ENCODE measurements at places on chromosomes 12 and 14.

DNA sequence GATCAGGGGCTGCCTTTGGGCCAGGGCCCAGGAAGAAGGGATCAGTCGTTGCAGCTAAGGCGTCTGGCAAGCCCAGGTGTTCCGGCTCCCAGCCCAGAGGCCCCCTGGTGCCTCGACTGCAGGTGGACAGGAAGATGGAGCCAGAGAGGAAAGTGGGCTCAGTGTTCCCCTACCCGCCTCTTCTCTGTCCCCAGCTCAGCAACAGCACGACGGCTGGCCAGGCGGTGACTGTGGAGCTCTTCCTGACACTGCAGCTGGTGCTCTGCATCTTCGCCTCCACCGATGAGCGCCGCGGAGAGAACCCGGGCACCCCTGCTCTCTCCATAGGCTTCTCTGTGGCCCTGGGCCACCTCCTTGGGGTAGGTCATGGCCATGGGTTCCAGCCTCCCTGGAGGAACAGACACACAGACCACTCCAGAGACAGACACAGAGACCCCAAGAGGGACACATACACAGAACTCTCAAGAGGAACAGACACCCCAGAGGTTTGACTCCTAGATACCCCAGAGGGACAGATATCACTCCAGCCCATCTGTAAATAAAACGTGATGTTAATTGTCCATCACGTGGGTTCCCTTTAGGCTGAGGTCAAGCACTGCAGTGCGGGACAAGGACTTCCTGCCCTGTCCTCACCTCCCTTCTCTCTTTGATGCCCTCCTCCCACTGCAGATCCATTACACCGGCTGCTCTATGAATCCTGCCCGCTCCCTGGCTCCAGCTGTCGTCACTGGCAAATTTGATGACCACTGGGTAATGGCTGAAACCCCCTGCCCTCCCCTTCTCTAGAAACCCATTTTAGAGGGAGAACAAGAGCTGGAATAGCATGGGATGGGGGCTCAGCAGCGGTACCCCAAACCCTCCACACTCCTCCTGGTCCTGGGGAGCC lies 3.7 kb downstream of the AQP2 start:
- DNase-seq = no peak

DNA sequence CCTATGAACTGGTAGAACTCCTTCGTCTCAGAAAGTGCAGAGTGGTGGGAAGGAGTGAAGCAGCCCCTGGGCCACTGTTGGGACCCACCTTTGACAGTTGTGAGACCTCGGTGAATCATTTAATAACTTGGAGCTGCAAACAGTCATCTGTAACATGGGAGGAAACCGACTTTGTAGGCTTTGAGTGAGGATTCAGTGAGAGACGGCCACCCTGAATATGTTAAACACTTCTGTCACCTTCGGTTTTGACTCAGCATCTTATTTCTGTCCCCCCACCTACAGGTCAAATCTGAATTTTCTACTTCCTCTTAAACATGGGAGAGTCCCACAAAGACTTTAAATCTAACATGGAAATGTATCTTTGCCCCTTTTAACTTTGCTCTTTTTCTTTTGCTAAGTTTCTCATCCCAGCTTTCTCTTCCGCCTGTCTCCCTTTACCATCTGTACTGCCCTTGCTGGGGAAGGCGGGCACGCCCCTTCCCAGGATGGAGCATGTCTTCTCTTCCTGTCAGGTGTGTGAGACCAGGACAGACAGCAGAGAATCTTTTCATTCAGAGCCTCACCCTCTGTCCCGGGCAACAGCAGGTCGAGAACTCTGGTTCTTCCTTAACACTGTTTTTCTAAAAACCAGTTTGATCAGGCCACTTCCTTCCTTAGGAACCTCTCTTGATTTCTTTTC lies 37.1 kb downstream of the ZC3H14 start:
- DNase-seq = no peak

DNA sequence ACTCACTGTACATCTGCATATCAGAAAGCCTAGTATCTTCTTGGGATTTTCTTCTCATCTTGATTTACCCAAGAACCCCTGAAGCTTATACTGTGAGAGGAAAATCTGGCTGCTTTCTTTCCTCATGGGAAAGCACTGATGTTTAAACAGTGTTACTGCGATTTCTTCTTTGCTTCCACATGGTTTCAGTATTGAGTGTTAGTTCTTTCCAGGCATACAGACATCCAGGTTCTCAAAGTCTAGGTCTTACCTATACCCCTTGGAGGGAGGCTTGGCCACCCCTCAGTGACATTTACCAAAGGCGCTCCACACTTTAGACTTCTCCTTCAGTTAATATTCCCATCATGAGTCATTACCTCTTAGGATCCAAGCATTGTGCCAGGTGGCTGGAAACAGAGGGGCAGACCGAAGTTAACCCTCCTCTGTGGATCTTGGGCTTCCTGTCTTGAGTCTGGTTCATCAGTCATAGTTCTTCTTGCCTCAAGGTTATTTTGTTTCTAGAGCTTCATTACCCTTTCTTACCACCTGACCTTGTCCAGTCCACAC lies 79.1 kb downstream of the TMEM117 start:
- no peak for DNase-seq

DNA sequence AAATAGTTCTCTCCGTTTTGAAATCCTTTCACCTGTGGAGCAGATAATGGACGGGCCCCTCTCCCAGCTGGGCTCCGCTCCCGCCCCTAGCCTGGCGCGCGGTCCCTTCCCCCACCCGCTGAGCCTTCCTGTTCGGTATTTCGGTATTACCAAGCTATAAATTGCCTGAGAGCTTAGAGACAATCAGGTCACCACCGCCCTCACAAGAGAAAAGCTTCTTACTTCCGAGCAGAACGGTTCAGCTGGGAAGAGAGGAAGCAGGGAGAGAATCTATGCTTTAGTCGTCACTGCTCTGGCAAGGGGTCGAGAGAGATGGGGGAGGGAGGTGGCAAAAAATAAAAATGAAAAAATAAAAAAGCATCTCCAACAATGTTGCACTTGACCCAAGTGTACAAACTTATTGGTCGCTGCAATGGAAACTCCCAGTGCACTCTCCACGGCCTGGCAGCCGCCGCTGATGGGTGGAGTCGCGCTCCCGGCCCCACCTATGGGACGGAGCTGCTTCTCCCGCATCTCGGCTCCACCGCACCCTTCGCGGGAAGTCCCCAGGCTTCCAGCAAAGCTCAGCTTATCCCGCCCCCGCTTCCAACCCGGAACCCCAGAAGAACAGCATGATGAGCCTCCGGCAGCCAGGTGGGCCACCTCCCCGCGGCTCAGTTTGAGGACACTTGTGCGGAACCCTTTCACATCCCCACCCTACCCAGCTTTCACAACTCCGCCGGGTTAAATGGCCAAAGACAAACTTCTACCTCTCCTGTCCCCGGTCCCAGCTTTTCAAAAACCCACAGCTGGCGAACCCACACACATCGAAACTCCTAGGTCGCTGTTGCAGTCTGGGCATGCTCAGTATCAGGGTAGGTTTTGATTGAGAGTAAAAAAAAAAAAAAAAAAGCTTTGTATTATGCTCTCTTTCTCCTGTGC lies 832 bp upstream of the SYT1 start:
- no peak for DNase-seq

DNA sequence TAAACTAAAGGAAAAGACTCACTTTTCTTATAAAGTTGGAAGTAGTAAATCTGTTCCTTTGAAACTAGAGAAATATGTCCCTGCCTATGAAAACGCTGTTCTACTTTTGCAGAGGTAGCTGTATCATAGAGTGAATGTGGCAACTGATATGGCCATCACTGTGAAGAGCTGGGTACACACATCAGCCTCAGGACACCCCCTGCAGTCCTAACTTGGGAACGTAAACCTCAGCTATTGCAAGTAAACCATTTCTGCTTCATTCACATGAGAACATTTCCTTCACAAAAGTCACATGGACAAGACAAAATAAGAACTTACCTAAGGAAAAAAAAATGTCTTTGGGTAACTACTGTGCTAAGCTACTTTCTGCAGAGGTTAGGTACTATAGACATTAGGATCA lies 233.3 kb upstream of the PPFIA2 start:
- DNase-seq = no peak

DNA sequence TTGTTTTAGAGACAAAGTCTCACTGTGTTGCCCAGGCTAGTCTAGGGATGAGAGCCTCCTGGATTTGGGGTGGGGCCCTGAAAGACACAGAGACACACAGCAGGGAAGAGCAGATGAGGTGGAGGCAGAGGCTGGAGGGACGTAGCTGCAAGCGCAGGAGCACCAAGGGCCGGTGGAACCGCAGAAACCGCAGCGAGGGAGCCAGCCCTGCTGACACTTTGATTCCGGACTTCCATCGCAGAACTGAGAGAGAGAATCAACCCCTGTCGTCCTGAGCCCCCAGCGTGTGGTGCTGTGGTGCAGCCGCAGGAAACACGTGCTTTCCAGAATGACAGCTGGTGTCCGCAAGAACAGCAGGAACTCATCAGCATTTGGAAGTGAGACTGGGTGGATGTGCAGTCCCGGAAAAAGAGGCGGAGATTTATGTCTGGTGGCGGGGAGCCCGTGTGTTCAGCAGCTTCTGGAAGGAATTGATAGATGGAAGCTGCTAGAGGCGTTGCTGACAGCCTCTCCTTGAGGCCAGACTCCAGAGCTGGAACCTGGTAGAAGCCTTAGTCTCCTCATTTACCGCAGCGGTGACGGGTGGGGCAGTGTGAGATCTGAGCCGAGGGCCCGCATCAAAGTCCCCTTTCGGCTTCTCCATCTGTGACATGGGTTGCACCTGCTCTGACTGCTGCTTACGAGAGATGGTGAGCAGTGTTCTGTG lies 21.9 kb upstream of the KLC1 start:
- no peak for DNase-seq

DNA sequence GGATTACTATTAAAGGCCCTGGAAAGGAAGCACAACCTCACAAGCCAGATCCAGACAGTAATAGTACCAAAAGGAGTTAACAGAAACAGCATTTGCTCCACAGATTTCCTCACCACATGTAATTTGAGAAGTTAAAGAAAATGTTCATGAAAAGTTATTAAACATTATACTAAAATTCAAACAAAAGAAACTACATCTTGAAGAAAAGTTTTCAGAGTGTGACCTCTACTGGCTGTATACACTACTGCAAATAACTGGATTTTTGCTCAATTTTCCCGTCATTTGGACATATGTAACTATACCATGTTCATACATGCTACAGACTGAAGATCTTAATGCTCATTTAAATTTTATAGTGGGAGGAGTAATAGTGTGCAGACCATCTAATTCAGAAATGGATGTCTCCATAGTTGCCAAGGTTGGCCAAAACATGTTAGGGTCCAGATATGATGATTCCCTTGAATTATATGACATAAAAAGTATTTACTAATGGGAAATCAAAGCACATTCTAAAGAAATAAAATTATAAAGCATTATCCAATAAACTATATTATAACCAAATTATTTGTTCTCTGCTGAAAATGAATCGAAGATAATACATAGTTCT lies 5.6 kb downstream of the KRR1 start:
- DNase-seq = no peak

GRCh38 chr14:104578321-104578720 lies 1.2 kb upstream of the C14orf180 start:
- no peak for DNase-seq

DNA sequence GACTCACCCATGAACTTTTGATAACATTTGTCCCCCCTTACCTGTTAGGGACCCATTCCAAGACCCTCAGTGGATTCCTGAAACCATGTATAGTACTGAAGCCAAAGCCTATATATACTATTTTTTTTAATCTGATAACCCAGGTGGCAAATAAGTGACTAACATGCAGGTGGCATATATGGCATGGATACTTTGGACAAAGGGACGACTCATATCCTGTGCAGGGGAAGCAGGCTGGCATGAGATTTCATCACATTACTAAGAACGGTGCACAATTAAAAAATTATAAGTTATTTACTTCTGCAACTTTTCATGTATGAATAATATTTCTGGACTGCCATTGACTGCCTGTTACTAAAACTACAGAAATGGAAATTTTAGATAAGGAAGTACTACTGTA lies 880.1 kb upstream of the FBXO33 start:
- no peak for DNase-seq

- DNase-seq = no peak
Measured at GRCh38 chr12:130086248-130086647, 76.0 kb upstream of the FZD10 start.

- DNase-seq = no peak
Measured at GRCh38 chr12:91893476-91893875, 252.2 kb downstream of the BTG1 start.

DNA sequence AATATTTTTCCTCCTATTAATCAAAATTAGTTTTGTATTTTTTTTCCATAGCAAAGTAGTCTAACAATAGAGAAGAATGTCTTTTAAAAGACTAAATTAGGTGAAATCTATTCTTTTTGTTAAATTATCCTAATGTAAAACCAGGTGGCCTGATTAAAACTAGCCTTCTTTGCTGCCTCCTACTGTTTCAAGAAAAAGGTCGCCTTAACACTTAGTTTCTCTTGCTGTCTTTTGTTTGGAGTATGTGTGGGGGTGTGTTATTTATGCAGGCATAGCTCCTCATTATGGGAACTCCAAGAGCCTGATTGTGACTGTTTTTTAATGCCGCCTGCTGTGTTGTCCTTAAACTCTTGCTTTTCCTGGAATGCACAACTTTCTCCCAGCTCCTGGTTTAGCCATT lies 855.3 kb downstream of the DIO2 start:
- DNase-seq = no peak

DNA sequence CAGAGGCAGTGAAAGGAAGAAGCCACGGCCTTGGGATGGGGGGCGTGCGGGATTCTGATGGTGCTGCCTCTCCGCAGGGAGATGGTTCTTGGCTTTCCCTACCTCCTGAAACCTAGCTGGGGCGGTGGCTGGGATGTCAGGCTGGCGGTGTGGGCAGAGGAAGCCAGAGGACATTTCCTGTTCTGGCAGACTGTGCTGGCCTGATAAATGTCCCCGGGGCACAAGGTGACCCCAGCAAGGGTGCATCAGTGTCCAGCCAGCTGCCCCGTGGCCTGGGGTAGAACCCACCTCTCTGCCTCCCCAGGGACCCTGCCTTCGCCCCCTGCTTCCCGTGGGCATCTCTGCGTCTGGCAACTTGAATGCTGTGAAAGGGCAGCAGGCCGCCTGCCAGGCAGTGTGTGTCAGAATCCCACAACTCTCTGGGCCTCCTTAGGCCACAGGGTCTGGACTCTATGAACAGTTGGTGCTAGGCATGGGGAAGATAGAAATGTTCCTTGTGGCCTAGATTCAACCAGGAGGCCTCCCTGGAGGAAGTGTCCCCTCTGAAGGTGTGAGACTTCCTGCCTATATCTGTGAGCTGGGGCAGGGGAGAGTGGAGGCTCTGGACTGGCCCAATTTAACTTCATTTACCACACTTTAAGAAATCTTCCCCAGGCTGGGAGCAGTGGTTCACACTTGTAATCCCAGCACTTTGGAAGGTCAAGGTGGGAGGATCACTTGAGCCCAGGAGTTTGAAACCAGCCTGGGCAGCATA lies 4.9 kb downstream of the SH2B3 start:
- no peak for DNase-seq
